ENCODE measurements at places on chromosomes 3 and 15. TPM values are rescaled to one million over a fixed set of nuclear protein-coding genes. Genes with fewer than 3 reads are reported as not detected.

DNA sequence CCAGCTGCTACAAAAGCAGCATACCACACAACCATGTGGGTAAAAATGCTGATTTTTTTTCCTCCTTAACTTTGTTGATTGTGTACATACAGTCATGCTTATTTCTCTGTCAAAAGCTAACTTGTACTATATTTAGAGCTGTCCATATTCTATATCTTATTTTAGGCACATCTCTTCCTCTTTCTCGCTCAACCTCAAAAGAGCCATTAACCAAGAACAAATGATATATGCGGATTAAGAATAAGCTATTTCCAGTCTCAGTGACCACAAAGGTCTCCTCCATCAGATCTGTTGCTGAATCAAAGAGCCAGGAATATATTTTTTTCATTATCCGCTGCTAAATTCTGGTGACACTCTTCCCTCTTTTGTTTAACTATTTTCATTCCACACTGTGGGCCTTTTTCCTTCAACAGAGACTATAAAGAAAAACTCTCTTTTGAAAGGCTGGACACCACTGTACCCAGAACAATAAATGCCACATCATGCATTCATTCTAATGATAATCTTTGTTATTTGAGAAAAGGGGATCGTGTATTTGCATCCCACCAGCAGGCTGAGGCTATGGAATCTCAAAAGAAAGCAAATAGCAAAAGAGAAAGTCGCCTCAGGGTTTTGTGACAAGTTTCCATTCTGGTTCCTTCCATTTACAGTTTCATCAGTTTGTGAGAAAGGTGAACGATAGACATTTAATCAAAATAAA is 8.0 kb downstream of the TMEM212 start:
- no peak for DNase-seq

- DNase-seq = peak; percentile 88
Observed at GRCh38 chr3:138068579-138069174, 46.7 kb downstream of the DZIP1L start.

- DNase-seq = no peak
Observed at GRCh38 chr3:57164217-57164656, 916 bp downstream of the IL17RD start.

- no peak for DNase-seq
Observed at GRCh38 chr3:150447084-150447483, 39.0 kb downstream of the TSC22D2 start.

DNA sequence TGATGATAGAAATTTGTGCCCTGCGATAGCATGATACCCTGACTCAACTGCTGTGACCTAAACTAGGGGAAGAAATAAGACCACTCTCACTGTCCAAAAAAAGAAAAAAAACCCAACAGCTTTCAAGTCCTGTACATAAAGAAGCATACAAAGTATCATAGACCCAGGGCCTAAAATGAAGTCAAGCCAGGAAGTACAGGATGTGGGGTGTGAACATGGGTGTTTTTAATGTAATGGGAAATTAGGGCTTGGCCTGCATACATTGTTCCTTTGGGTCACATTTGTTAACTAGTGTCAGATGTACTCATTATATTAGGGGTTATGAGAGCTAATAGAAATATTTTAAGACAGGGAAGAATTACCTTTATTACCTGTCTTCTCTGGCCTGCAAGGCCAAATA is 200.5 kb upstream of the BHLHE40 start:
- DNase-seq = no peak

DNA sequence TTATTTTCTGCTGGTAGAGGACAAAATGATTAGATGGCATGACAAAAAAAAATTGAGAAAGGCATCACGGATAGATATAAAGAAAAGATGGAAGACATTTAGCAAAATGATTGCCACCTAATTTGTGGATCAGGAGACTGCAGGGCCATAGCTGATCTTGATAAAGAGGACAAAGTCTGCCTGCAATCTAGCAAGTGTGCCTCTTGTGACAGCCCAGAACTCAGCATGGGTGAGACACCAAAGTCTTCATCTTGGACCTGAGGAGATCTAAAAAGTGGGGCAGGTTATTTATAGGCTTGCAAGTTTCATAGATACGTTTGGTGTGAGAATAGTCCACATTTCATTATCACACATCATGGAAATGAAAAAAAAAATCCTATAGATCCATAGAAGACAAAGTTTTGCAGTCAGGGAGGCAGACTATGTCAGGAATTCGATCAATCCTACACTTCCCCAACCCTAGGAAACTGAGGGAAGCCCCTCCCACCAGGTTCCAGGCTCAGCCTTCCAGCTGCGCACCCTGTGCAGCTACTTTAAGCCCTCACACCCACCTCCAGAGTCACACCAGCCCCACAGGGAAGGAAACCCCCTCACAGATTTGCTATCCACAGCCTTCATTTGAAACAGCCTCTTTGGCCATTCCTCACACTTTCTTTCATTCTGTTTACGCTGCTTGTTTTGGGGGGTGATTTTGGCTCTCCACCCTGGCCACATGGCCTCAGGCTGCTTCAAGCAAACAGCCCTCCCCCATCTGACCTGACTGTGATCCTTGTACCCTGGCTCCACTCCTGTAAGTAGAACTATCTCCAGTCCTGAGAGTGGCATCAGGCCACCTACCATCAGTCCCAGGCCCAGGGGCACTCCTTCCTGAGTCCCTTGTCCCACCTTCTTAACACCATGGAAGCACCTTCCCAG is 28.1 kb upstream of the KLHL6 start:
- DNase-seq = no peak

DNA sequence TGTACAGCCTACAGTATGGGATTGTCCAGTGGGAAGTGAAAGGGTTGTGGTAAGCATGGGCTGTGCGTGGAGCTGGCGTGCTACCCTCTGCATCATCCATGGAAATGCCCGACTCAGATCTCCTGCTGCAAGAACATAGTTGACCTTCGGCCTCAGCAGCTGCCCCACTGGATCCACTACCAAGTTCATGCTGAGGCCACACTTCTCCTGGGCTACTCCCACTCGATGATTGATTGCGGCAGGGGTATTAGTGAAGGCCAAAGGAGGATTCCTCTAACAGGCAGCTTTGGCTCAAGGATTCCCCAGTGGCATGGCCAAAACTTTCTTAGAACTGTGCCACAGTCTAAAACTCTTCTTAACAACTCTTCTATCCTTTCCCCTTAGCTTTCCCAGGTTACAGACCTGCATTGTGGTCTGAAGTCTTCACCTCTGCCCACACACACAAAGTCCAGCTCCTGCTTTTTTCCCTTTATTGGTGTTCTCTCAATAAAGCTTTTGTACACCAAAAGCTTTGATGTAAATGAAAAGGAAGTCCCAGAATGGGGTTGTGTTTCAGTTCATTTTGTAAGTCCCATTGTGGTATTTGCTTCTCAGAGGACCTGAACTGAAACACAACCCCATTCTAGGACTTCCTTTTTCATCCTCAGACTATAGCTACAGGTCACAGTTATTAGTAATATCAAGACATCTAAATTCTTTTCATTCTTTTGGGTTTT is 4.9 kb upstream of the TBC1D5 start:
- no peak for DNase-seq

- no peak for DNase-seq
Observed at GRCh38 chr3:16251316-16252085, 13.2 kb downstream of the DPH3 start.

GRCh38 chr3:69161587-69162307 is 39.4 kb upstream of the LMOD3 start:
- DNase-seq = no peak

DNA sequence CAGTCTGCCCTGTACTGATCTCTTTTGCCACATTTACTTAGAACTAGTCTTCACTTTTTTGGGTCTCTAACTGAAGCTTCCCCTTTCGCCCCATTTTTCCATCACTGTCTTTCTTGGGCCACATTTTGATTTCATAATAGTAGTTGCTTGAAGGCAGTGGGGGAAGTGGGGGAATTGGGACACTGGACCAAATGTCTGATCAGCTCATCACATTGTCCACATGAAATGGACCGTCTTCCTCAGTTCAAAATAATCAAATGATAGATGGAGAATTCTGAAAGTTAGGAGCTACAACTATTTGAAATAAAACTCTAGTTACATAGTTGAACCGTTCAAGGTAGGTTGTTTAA is 747 bp downstream of the PDCD6IP start:
- no peak for DNase-seq

- no peak for DNase-seq
Observed at GRCh38 chr3:122391681-122392446, 7.9 kb downstream of the FAM162A start.

GRCh38 chr3:64270142-64270865 is 45.0 kb upstream of the PRICKLE2 start:
- no peak for DNase-seq

DNA sequence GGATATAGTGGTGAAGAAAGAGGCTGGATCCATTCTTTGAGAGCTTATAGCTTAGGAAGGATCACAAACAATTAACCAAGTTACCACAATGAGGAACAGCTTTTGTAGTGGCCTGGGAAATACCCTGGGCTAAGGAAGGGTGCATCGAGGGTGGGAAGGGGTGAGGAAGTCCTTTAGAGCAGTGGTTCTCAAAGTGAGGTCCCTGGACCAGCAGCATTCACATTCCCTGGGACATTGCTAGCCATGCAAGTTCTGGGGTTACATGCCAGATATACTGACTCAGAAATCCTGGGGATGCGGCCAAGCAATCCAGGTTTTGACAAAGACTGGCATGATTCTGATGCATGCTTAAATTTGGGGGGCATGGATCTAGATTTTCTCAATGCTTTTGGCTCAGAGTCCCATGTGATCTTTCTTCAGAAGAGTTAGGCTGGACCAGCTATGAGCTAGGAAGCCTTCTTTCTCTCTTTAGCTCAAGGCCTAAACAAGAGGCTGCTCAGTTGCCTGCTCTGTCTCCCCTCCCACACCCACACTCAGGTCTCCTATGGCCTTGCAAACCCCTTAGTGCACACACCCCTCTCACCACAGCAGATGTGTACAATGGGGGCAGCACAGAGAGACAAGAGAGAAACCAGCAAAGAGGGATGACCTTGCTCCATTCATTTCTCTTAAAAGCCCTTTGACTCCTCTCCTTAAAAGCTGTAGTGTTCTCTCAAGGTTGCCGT is 1.8 kb upstream of the CCR1 start:
- DNase-seq = no peak

DNA sequence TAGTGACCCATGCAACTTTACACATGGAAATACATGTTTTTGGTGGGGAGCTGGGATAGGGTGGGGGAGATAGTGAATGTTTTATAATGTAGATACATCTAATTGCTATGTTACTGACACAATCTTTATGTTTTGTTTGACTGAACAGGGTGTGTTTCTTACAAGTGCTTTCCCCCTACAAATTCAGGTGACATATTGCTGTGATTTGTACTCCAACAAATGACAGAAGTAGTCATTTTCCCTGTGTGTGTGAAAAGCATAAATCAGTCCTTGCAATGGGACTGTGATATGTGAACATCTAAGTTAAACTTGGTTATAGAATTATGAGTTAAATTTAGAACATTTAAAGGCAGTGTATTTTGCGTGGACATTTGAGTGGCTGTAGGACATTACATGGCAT is 27.3 kb downstream of the OTOL1 start:
- DNase-seq = no peak

DNA sequence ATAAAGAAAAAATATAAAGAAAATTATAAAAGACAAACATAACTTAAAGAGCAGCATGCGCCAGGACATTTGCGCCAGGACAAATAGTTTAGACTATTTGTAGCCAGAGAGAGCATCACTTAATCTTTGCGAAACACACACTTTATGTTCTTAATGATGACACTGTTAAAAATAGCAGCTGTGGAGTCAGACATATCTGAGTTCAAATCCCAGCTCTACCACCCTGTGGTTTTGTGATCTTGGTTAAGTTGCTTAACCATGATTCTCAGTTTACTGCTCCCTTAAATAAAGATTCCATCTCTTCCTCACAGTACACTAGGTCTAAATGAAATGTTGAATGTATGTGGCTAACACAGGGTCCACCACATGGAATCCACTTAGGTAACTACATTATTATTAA is 31.4 kb downstream of the KCNMB2 start:
- DNase-seq = no peak

GRCh38 chr3:2908693-2909351 is 201.4 kb downstream of the IL5RA start:
- no peak for DNase-seq

GRCh38 chr3:116512281-116512680 is 67.0 kb upstream of the LSAMP start:
- no peak for DNase-seq

DNA sequence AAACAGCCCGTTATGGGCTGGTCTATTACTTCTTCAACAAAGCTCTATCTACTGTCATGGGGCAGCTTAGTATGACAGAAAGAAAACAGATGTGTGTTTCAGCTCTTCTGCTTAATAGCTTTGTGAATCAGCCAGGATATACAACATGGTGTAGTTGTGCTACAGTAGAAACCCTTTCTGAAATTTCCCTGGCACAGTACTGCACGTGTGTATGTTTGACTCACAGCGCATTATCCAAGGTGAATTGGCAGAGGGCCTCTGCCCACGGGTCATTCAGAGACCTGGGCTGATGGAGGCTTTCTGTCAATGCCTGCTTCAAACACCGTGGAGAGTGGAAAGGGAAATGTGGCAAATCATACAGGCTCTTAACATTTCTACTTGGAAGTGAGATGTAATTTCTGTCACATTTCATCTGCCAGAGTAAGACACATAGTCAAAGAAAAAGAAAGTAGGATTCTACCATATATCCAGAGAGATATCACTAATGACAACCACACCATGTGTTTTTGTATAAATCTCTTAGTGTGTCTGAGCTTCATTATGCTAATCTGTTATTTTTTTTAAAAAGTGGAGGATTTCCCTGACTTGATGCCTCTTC is 505.1 kb downstream of the CNTN4 start:
- no peak for DNase-seq

DNA sequence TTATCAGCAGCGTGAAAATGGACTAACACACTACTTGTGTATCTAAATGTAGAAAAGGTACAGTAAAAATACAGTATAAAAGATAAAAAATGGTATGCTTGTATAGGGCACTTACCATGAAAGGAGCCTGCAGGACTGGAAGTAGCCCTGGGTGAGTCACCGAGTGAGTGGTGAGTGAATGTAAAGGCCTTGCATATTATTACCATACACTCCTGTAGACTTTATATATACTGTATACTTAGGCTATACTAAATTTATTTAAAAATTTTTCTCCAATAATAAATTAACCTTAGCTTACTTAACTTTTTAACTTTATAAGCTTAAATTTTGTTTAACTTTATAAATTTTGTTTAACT is 67.2 kb upstream of the TSPAN3 start:
- DNase-seq = no peak

DNA sequence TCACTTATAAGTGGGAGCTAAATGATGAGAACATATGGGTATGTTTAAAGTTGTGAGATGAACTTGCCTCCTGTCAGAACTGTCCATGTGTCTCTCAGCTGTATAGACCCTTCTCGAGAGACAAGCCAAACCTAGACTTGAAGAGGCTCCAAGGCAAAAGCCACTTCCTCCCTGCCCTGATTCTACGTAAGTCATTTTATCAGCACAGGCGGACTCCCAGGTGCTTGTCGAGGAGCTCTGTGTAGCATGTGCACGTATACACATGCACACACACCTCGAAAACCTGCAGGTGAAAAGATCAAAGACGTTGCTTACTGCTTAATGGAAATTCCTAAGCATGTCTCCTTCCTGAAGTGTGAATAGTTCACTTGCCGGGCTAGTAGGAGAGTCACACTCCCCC is 5.6 kb upstream of the CLEC3B start:
- DNase-seq = no peak

CEMIP gene
- 17.3 TPM for total RNA-seq

HPS3 gene
- 19.9 TPM for total RNA-seq

RETNLB gene
- total RNA-seq = not detected

LRRN1 gene
- total RNA-seq = 5.2 TPM

AADACL2 gene
- total RNA-seq = not detected

PLA2G4D gene
- not detected for total RNA-seq

CD80 gene
- total RNA-seq = 7.9 TPM

GOLGA6D gene
- total RNA-seq = not detected
